ENCODE measurements at places on chromosomes 12 and 14. TPM values are rescaled to one million over a fixed set of nuclear protein-coding genes. Genes with fewer than 3 reads are reported as not detected.

Gene NPAS3
- total RNA-seq, result 0.79 TPM

Gene PARPBP
- 11.9 TPM for total RNA-seq

Gene RILPL1
- 21.5 TPM for total RNA-seq

Gene CISTR
- not detected for total RNA-seq

Gene LRRIQ1
- total RNA-seq, result 1.5 TPM

Gene ENDOU
- not detected for total RNA-seq

Gene CSAD
- 22.7 TPM for total RNA-seq
